RPMI7951 (cell line): ENCODE measurements at places on chromosomes 2 and 18. TPM values are rescaled to one million over a fixed set of nuclear protein-coding genes. Genes with fewer than 3 reads are reported as not detected.

The AKAIN1 gene
- total RNA-seq, result not detected in 2 replicates

The ACVR1C gene
- 0.10 and 0.12 TPM in 2 replicates for total RNA-seq

The G6PC2 gene
- not detected in 2 replicates for total RNA-seq

The BUB1 gene
- 161 and 174 TPM in 2 replicates for total RNA-seq

The CBLN2 gene
- not detected in 2 replicates for total RNA-seq
